Stimulated activated CD8-positive, alpha-beta memory T cell treated with anti-CD3 and anti-CD28 coated beads, Interleukin-15, amount 100 ng/mL, for 1 hour (primary cell): ENCODE measurements at places on chromosomes 5 and 9.

GRCh38 chr9:105658351-105658750 is 3.9 kb upstream of the TAL2 start:
- no peak for DNase-seq

GRCh38 chr5:132488590-132488989 is 2.0 kb downstream of the IRF1 start:
- no peak for DNase-seq

DNA sequence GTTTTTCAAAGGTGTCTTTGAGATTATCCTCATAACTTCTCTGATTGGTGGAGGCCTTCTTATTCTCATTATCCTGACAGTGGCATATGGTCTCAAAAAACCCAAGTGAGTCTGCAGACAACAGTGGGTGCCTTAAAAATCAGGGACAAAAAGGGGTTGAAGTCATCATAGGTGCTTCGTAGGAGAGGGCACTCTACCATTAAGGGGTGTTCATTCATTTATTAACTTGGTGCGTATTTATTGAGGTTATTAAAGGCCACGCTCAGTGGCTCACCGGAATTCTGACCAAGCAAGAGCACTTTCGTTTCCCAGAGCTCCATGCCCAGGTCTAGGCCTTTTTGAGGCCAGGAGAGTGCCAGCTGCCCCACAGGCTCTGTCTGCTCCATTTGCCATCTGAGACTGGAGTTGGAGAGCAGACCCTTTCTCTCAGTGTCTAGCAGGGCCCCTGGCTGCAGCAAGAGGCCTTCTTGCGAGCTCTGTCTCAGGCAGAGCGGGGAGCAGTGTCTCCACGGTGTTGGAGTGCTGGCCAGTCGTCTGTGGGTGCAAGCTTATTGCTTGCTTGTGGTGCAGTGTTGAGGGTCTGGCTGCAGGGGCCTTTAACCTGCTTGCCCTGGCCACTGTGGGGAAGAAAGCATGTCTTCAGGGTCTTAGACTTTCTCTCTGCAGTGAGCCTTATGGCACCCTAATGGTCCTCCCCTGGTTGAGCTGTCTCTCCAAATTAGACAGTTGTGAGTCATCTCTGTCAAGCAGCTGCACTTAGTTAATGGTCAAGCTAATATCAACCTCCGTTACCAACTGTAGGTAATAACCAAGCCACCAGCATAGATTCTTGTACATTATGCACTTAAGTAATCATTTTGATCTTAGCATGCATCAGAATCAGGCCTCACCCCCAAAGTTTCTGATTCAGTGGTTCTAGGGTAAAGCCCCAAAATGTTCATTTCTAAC is 62.6 kb downstream of the IL31RA start:
- DNase-seq, result no peak

- DNase-seq, result no peak
These were observed at the start of gene EGFLAM for GRCh38 chr5:38258319-38259061. Gene EGFLAM (plus strand): TSS chr5:38258559. CDS start chr5:38258755, 196 bp downstream.

- DNase-seq, result no peak
These were observed 54.2 kb downstream of the PCDHGC5 start for GRCh38 chr5:141543053-141543452.

DNA sequence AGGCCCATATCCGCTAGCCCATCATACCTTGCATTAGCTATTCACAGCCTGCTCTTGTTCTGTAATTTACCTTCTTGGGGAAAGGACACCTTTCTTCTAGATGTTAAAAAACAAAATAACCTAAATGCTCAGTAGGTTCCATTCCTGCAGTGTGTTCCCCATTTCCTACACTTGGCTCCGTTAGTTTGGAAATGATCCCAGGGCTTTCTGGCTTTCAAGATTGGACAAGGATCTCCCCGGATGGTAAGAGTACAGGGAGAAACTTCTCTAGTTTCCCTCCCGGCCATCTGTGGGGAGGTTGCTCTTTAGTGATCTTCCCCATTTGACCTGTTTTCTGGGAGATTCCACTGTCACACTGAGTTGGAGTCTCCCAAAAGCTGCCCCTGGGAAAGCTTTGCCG is 27.3 kb upstream of the STC2 start:
- DNase-seq, result no peak

DNA sequence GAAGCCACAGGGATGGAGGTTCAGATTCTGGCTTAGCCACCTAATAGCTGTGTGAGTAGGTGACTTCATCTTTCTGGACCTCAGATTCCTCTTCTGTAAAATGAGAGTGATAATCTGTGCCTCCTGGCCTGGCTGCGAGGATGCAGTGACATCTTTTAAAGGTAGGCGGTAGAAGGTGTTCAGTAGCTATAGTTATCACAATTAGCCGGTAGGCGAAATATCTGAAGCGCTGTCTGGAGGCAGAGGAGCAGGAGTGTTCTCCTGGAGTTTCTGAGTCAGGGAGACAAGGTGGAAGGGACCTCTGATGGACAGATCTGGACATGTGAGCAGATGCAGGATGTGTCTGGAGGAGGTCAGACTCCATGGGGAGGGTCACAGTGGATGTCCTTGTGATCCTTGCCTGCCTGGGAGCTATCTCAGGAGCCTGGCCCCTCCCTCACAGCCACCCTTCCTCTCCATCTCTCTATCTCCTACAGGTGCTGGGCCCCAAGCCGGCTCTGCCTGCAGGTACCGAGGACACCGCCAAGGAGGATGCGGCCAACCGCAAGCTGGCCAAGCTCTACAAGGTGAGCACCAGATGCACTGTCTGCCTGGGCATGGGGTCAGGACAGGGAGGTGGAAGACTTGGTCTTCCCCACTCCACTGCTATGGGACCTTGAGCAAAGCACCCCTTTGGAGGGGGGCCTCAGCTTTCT is 45.6 kb downstream of the GSN start:
- no peak for DNase-seq

DNA sequence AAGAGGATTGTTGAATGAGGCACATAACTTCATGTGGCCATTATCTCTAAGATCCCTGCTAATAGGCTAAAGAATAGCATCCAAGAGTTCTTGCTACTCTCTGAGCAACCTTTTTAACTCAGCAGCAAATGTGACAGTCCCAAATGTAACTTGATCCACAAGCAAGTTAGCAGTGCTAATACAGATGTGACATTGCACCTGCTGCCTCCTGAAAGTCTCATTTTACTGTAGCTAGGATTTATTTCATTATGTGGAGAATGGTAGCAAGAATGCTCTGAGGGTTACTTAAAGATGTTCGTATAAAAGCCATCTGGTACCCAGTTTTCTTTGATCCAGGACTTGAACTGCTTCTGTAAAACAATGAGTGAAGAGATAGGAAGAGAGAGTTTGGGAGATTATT is 45.8 kb downstream of the CDH10 start:
- no peak for DNase-seq

DNA sequence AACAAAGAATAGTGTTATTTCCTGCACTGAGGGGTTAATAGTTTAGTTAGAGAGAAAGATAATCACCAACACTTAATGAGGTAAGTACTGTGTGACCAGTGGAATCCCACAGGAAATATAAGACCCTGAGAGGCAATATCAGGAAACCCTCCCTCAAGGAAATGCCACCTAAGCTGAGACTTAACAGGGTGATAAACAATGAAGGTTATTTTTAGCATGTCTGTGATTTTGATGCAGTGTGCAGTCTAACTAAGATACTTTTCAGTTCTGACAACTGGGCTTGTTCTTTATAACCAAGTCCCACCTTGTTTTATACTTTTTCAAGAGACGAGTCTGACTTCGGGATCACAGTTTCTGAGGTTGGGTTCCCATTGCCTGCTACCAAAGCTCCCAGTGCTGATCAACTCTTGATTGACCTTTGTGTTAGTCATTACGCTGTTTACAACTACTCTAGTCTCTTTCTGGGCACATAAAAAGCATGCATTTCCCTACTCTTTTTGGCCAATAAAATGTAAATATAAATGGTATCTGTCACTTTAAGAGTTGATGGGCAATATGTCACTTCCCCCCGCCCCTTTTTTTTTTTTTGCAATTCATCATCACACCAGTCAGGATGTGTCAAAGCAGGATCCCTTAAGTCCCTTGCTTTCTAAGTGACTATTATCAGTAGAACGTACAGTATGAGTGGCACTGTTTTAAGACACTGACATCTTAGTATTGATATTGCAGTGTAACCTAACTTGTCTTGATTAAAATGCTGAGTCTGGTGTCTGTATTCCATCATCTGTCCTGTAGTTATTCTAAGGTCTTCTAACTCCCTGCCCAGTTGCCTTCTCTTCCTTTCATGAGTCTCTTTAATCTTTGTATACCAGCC is 31.4 kb downstream of the C6 start:
- DNase-seq, result no peak

DNA sequence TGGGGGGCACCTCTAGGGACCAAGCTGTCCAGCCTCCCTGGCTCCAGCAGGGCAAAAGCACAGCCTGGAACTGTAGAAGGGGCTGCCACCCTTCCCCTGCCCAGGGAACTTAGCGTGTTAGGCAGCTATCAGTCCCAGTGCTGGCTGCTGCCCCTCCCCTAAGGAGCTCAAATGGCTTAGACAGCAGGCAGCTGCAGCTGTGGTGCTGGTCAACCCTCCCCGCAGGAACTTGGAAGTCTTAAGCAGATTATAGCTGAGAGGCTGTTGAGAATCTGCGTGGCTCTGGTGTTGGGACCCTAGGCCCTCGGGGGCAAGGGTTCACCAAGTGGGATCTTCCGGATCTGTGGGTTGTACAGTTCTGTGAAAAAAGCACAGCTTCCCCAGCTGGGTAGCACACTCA is 536.5 kb upstream of the CDH10 start:
- no peak for DNase-seq

- DNase-seq, result no peak
These were observed 266.9 kb downstream of the ARHGAP26 start for GRCh38 chr5:143037071-143037470.

DNA sequence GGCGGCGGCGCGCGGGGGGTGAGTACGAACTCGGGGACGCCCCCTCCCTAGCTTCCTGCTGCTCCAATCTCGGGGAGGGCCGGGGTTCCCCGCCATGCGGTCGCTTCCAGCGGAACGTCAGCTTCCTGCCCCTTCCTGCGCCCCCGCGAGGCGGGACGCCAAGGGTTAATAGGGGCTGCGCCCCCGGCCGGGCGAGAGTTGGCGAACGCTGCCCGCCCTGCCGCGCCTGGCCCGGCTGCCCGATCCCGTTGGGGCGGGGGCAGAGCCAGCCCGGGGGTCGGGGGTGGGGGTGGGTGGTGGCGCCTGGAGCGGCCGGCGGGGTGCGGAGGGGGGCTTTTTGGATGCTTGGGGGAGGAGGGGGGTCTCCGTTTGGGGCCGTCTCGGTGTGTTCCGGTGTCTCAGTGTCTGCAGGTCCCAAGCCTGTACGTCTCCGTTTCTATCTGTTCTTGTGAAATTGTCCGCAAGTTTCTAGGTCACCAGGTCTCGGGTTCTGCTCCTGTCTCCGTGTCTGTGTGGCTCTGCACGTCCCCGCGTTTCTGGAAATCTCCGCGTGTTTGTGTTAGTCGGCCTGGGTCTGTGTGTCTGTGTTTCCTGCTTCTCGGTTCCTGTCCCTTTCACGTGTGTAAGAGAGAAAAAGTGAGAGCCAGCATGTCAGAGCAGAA is 789 bp downstream of the COL27A1 start:
- DNase-seq, result no peak

GRCh38 chr9:31554941-31555340 is 829.5 kb upstream of the ACO1 start:
- DNase-seq, result no peak

DNA sequence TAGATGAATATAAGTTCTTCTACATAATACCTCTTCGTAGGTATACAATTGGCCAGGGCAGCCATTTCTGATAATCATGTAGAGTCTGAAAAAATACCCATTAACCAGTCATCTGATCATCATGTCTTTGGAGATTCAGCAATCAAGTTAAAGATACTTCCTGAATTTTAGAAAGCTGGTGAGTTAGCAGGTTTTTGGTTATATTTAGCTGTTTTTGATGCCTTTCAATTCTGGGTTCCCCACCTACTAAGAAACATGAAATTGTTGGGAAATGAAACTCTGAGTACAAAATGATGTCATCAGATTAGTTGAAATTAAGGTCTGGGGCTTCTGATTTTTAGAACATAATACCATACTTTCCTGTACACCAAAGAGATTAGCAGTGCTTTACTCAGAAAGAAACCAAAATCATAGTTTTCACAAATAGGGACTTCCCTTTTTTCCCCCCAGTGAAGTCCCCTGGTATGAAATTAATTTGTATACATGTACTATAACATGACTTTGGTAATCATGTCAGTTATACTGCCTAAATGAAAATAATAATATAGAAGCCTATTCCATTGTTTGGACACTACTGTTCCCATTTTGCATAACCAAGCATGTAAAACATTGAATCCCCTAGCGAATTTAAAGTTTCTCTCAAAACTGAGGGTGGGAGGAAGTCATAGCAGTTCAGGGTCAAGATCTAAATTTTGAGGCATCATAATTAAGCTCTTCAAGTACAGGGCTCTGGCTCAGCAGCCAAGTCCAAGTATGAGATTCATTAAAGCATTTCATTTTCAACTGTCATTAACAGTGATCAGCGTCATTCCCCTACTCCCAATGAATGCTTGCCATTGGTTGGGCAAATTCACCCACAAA is 17.9 kb downstream of the PRLR start:
- no peak for DNase-seq

DNA sequence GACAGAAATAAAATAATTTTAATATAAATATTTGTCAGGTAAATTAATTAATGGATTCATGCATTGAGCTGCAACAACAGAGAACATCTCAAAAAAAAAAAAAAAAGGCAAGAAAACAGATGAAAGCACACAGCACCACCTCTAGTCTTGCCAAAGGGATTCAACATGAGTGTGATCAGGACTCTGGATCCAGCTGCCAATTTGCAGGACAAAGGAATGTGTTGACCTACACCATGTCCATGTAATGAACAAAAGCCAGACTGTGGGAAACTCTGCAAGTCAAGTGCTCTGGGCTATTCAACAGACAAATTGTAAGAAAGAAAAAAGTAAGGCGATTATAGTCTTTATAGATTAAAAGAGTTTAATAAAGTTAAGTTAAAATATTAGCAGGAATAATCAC is 769.3 kb downstream of the TLR4 start:
- no peak for DNase-seq

DNA sequence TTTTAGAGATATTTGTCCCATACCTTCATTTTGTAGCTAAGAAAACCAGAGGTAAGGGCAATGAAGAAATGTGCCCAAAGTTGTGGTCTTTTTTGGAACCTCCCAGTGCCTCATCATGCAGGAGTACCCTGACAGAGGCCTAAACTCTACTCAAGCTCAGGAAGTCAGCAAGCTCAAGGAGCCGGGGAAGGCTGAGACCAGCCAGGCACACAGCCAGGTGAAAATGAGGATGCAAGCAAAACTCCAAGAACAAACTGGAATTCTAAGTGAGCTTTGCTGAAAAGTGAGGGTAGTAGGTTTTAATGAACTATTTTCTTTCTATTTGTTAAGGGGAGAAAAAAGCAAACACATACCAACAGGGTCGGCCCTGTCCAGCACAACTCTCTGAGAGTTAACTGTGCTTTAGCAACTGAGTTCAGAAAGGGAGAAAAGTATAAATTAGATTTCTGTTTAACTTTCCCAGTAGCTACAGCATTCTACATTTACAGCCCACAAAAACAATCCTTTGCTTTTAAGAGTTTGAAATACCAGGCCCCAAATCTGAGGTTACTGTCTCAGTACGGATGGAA is 146.4 kb downstream of the GNAQ start:
- DNase-seq, result no peak
